ENCODE measurements at places on chromosomes 2 and 18.

- DNase-seq = no peak
Measured at GRCh38 chr2:120540719-120541552, 194.7 kb upstream of the GLI2 start.

DNA sequence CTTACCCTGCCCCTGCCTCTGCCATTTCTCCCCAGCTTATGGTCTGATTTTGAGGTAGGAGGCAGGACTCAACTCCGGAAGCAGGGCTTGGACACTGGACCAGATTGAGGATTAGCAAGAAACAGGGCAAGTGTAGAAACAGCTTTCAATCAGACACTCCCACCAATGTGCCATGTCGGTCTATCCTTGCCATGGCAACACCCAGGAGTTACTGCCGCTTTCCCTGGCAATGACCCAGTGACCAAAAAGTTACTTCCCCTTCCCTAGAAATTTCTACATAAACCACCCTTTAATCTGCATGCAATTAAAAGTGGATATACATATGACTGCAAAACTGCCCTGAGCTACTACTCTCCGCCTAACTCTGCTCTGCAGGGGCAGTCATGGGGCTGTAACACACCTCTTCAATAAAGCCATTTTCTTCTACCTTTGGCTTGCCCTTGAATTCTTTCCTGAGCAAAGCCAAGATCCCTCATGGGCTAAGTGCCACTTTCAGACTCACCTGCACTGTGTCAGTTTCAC lies 156.7 kb downstream of the LPIN1 start:
- no peak for DNase-seq

- DNase-seq = no peak
Measured at GRCh38 chr18:75754433-75754832, 326.9 kb upstream of the SMIM21 start.

DNA sequence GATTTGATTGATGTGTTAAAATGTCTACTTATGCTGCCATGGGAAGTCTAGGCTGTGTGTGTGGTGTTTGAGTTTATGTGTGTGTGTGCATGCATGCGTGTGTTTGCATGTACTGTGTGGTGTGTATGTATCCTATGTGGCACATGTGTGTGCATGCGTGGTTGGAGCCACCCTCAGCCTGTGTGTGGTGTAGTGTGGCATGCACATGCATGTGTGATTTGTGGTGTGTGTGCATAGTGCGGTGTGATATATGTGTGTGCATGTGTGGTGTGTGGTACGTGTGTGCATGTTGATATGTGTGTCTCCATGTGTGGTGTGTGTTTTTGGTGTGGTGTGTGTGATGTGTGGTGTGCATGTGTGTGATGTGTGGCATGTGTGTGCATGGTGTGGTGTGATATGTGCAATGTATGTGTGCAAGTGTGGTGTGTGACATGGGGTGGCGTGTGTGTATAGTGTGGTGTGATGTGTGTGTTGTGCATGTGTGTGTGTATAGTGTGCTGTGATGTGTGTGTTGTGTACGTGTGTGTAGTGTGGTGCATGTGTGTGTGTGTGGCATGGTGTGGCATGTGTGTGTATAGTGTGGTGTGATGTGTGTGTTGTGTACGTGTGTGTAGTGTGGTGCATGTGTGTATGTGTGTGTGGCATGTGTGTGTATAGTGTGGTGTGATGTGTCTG lies 66.6 kb upstream of the HDAC4 start:
- no peak for DNase-seq

- peak; percentile 44 for DNase-seq
Measured at GRCh38 chr2:127085317-127085681, 21.7 kb downstream of the BIN1 start.

- DNase-seq = no peak
Measured at GRCh38 chr2:2302359-2302758, 28.7 kb downstream of the MYT1L start.

- no peak for DNase-seq
Measured at GRCh38 chr18:34397286-34397896, 172.7 kb upstream of the NOL4 start.

GRCh38 chr2:240663546-240664190 lies 19.0 kb downstream of the AQP12B start:
- no peak for DNase-seq

DNA sequence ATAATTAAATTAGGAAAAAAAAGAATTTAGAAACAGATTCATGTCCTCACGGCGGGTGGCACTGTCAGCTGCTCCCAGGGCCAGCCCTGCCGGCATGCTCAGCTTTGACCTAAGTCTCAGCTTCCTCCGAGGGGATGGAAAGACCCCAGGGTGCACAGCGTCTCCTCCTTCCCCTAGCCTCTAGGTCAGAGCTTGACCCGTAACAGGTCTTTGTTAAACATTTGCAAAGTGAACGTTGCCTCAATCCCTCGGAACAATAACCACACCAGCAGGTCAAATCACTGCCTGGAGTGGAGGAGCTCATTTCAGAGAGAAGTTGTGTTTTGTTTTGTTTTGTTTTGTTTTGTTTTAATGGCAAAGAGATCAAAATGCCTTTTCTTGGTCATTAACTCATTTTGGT lies 171.3 kb downstream of the TMEM18 start:
- DNase-seq = no peak

- DNase-seq = no peak
Measured at GRCh38 chr2:55338268-55338667, 69.2 kb upstream of the MTIF2 start.

DNA sequence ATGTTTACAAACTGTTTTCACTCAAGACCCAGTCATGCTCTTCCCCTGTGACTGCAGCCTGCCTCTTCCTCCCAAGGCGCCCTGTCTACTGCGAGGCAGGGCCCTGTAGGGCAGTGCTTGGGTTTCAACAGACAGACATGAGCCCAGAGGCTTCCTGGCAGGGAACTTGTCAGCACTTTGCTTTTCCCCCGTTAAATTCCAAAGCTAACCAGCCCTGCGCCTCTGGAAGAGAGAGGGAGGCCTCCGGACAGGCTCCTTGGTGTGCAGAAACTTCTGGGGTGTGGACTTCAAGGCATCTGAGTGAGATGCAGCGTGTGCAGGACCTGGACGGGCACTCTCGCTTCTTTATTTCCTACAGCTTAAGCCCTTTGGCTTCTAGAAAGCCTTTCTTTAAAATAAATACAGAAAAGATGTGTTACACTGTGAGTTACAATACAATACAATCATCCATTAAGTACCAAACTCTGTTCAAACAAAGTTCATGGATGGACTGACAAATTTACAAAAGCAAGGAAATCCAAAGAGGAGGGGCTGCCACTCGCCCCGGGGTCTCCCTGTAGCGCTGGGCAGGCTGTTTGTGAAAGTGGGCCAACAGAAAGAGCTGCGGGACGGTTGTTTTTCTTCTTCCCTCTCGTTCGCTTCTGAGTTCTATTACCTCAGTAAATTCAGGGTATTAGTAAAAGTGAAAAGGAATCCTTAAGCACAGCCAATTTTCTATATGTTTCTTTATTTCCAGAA lies 8.8 kb upstream of the ZNF516 start:
- no peak for DNase-seq

- DNase-seq = no peak
Measured at GRCh38 chr2:234747032-234747431, 204.8 kb upstream of the SH3BP4 start.

GRCh38 chr2:10941383-10941782 lies 29.6 kb downstream of the KCNF1 start:
- DNase-seq = no peak

- DNase-seq = no peak
Measured at GRCh38 chr2:230784795-230785194, 72.2 kb downstream of the CAB39 start.

GRCh38 chr2:30074023-30074422 lies 72.8 kb upstream of the YPEL5 start:
- DNase-seq = no peak

GRCh38 chr2:45441571-45441970 lies 169.5 kb downstream of the SRBD1 start:
- DNase-seq = peak; percentile 28

- peak; percentile 70 for DNase-seq
Measured at GRCh38 chr2:33477473-33478468, 1.3 kb downstream of the RASGRP3 start.

DNA sequence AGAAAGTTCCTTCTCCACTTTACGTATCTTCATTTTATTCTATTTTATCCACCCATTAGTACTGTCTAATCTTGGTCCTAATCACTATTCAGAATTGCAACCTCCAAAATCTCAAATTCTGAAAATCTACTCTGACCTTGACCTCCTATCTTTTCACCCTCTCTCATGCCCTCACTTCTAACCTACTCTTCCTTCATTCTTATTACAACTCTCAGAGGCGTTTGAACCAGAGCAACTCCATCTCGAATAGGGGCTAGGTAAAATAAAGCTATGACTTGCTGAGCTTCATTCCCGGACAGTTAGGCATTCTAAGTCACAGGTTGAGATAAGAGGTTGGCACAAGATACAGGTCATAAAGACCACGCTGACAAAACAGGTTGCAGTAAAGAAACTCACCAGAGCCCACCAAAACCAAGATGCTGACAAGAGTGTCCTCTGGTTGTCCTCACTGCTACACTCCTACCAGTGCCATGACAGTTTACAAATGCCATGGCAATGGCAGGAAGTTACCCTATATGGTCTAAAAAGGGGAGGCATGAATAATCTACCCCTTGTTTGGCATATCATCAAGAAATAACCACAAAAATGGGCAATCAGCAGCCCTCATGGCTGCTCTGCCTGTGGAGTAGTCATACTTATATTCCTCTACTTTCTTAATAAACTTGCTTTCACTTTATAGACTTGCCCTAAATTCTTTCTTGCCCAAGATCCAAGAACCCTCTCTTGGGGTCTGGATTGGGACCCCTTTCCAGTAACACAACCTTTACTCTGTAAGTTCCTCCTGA lies 11.4 kb downstream of the CCDC88A start:
- DNase-seq = no peak

GRCh38 chr2:77294474-77294873 lies 227.7 kb downstream of the LRRTM4 start:
- DNase-seq = no peak

GRCh38 chr18:11741505-11742145 lies 52.6 kb downstream of the GNAL start:
- DNase-seq = peak; percentile 61

DNA sequence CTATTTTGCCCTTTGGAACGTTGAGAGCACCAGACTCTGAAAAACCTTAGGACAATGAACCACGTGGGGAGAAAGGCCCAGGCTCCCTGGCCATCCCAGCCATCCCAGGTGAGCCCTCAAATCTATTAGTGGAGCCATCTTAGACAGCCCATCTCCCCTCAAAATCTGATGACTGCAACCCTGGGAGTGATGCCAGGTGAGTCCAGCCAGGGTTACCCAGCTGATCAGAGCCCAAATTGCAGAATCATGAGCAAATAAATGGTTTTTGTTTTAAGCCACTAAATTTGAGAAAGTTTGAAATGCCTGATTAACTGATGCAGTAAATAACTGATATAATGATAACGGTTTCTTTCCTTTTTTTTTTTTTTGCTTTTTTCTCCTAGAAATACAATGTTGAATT lies 242.4 kb downstream of the GCA start:
- DNase-seq = no peak

- peak; percentile 54 for DNase-seq
Measured at GRCh38 chr2:88667219-88667618, 24.3 kb upstream of the RPIA start.

DNA sequence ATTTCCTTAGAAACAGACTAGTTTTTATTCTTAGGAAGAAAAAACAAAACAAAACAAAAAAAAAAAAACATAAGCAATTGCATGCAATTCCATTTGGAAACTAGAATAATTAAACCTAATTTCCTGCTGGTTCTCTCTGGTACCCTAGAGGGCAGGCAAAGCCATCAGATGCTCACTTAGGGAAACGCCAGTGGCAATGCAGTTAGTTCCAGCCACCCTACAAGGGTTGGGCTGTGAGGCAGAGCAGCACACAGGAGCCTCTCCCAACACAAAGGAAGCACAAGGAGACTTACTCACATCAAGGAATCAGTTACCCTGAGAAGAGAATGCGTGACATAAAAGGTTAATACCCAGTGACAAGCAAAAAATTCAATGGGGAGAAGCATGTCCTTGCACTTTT lies 28.8 kb downstream of the CCDC93 start:
- DNase-seq = no peak

Measured in Karpas-422 (cell line).